Left renal pelvis (tissue), 4 donors: ENCODE measurements at places on chromosomes 16 and 17. TPM values are rescaled to one million over a fixed set of nuclear protein-coding genes. Genes with fewer than 3 reads are reported as not detected.

Gene SCNN1B
- polyA plus RNA-seq: 12.7 TPM

Gene KRTAP3-1
- not detected for polyA plus RNA-seq

Gene UMOD
- 325 TPM for polyA plus RNA-seq

Gene IQCK
- 18.7 TPM for polyA plus RNA-seq

Gene SPN
- polyA plus RNA-seq: 3.4 TPM

Gene TEKT1
- polyA plus RNA-seq: not detected

Gene TBC1D3E
- polyA plus RNA-seq: not detected

Gene CACNB1
- polyA plus RNA-seq: 8.6 TPM

Gene CD79B
- 1.2 TPM for polyA plus RNA-seq

Gene EIF1
- 669 TPM for polyA plus RNA-seq

DNA sequence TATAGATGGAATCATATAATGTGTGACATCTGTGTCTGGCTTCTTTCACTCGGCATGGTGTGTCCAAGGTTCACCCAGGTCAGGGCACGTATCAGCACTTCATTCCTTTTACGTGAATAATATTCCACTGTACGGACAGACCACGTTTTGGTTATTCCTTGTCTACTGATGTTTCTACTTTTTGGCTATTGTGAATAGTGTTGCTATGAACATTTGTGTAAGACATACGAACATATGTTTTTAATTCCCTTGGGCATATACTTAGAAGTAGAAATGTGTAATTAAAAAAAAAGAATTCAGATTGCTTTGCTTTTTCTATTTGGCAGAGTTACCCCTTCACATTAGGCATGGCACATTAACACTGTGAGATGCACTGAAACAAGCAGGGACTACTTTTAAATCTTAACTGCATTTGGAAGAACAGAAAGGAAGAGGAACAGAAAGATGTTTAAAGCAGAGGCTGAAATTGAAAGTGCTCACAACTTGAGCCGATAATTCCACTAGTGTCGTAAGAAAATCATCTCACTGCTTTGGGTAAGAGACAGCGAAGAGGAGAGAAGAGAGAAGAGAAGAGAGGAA, 105.3 kb downstream of the VPS53 start:
- no peak for DNase-seq

GRCh38 chr17:1460233-1460632, 4.2 kb upstream of the CRK start:
- DNase-seq: no peak

DNA sequence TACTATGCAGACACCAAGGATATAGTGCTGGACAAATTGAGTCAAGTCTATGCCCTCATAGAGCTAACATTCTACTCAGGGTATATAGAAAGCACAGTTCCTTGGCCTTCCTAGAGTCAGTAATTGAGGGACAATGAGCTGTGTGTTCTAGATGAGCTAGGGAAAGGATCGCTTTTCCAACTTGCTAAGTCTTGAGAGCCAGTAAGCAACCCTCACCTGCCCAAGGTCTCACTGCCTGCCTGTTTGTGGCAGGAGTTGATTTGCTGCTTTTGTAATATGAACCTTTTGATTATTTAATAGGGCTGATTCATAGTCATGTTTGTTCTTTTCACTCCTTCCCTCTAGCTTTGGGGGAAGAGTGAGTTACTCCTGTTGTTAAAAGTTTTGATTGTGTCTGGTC, 6.5 kb downstream of the DDX42 start:
- no peak for DNase-seq

DNA sequence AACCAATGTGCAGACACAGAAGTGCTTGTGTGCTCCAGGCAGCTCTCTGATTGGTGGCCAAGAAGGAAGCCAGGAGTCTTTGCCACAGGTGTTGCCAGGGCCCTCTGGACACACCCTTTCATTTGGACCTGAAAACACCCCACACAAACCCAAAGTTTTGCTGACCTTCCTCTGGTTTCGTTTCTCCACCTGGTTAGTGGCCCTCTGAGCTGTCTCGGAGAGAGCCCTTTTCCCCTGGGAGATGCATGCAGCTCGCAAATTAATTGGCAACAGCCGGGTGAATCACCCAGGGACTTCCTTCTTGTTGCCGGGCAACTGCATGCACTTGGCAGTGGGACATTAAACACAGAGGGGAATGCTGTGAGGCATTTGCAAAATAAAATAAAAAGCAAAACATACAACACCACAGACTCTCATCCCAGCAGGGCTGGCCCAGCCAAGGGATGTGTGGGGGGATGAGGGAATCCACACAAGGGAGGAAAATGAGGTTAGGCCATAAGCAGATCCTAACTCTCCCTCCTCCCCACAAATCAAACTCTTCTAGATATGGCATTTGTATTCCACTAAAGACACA, 286.6 kb downstream of the SOX9 start:
- DNase-seq: peak; percentile 48

DNA sequence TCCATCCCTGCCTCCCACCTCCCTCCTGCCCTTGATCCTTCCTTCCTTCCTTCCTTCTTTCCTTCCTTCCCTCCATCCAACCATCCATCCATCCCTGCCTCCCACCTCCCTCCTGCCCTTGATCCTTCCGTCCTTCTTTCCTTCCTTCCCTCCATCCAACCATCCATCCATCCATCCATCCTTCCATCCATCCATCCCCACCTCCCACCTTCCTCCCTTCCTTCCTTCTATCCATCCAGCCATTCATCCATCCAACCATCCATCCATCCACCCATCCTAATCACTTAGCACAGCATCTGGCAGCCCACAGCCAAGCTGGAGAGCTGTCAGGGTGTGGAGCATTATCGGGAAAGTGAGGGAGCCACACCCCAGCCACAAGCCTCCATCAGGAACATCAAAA, 54.5 kb downstream of the TK2 start:
- no peak for DNase-seq

DNA sequence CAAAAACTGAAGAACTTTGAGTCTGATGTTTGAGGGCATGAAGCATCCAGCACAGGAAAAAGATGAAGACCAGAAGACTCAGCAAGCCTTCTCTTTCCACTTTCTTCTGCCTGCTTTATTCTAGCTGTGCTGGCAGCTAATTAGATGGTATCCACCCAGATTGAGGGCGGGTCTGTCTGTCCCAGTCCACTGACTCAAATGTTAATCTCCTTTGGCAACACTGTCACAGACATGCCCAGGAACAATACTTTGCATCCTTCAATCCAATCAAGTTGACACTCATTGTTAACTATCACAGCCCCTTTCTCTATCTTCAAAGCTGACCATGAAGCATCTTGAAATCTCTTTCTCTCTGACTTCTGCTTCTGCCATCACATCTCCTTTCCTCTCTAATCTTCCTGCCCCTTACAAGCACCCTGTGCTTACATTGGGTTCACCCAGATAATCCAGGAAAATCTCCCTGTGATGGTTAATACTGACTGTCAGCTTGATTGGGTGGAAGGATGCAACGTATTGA, 115.9 kb upstream of the CDH13 start:
- no peak for DNase-seq

DNA sequence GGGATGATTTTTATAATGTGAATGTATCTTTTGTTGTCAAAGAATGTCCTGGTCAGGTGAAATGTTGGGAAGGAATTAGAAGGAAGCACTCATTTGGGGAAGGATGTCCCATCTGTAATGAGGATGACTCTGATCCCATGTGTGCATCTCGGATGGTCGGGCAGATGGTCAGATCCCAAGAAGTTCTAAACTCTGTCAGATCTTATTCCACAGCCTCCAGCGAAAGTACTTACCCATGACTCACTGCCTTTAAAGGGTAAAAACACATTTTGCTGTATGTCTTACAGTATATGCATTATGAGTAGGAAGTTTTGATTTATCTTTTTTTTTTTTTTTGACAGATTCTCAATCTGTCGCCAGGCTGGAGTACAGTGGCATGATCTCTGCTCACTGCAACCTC, 548 bp upstream of the KRTAP4-11 start:
- DNase-seq: no peak

GRCh38 chr16:22265351-22265750, 31.9 kb upstream of the POLR3E start:
- DNase-seq: no peak

- no peak for DNase-seq
Measured at GRCh38 chr16:49928176-49929041, 72.5 kb upstream of the ZNF423 start.

GRCh38 chr16:4241258-4241927, 487 bp downstream of the SRL start:
- DNase-seq: no peak

DNA sequence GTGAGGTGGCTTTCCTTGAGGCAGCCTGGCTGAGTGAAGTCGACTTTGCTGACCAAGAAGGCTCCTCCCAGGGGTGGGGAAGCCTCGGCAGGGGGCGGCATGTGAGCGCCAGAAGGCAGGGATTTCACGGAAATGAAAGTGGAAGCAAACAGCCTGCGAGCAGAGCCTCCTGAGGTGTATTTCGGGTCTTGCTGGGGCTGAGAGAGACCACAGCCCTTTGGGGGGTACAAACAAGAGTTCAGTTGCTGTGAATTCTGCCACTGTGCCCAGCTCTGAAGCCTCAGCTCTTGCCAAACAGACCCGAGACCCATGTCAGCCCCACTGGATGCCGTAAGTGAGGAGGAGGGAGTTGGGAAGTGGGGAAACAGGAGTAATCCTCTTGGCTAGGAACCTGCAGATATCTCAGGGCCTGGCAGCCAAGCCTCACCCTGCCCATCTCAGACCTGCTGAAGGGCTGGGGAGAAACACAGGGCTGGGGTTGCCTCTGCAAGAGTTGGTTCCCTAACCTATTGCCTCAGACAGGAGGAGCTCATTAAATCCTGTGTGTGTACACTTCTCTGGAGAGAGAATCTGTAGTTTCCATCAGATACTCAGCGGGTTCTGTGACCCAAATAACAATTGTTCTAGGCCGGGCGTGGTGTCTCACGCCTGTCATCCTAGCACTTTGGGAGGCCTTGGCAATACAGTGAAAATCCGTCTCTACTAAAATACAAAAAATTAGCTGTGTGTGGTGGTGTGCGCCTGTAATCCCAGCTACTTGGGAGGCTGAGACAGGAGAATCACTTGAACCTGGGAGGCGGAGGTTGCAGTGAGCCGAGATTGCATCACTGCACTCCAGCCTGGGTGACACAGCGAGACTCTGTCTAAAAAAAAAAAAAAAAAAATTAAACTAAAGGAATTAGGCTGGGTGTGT, at the start of gene IFI35:
Gene IFI35 (plus strand): TSS at position 146 of the 913 bp plus-strand sequence. CDS start 164 bp downstream, at position 310.
- DNase-seq: no peak

GRCh38 chr17:38334480-38335364, 9.0 kb downstream of the GPR179 start:
- DNase-seq: no peak

- DNase-seq: no peak
Measured at GRCh38 chr17:79003661-79004411, 5.7 kb downstream of the CANT1 start.

DNA sequence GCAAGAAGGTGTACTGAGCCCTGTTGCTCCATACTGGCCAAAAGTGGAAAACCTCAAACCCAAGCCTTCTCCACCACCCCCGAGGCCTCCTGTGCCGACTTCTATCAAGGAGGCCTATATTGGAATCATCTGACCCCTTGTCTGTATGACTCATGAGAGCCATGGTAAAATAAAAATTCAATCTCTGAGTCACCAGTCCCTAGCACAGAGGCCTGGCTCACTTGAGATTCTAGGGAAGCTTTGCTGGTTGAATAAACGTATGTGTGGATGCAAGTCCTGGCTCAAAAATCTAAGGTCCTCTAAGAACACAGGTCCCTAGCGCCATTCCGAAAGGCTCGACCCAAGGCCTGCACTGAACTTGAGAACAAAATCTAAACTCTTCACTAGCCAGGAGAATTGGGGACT, 15.0 kb downstream of the NSMCE1 start:
- no peak for DNase-seq

GRCh38 chr17:22517716-22518115, 825.4 kb downstream of the KCNJ18 start:
- no peak for DNase-seq

DNA sequence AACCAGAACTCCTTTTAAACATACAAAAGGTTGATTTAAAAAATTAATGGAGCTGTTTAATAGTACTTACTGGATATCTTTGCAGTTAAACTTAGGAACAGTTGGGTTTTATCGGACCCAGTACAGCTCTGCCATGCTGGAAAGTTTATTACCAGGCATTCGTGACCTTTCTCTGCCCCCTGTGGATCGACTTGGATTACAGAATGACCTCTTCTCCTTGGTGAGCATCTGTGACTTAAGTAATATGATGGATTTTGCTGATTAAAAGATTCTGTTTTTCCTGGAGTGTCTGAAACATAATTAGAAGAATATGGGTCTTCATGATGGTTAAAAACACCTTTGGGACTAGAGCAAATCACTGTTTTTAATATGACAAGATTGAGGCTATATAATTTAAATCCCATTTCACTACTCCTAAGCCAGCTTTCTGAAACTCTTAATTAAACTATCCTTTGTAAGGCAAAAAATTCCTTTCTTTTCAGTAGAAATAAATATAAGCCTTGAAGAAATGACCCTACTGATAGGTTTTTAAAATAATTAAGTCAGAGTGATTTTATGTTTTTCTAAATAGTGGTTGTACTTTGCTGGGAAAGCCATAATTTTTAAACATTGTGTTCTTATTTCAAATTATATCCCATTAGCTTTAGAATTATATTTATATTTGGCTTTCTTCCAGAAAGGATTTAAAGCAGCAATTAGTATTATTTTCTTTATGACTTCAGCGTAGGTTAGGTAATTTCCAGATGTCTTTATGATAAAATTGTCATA, 45.7 kb upstream of the KPNB1 start:
- no peak for DNase-seq

GRCh38 chr16:21989751-21990150, 11.2 kb downstream of the PDZD9 start:
- DNase-seq: no peak

DNA sequence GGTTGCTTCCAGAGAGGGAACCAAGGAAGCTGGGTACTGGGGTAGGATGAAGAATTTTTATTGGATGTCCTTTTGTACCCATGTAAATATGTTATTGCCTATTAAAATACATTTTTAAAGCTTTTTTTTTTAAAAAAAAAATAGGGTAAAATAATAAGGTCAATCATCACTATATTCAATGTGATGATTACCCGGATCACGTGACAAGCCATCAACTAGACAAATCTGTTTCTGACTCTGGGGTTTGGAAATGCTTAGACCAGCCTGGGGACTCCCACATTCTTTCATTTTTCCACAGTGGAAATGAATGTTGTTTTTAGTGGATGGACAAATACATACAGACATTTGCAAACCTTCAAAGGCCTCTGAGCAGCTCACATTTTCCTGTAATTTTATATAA, 79.9 kb upstream of the KIFC3 start:
- no peak for DNase-seq

- no peak for DNase-seq
Measured at GRCh38 chr16:6864244-6864643, 468.4 kb upstream of the RBFOX1 start.

GRCh38 chr16:10362077-10362863, 23.6 kb upstream of the ATF7IP2 start:
- DNase-seq: no peak

- DNase-seq: no peak
Measured at GRCh38 chr17:327971-328370, 24.6 kb downstream of the RPH3AL start.

- no peak for DNase-seq
Measured at GRCh38 chr16:88640498-88641247, 2.3 kb downstream of the IL17C start.

GRCh38 chr16:81546781-81547180, 102.2 kb downstream of the CMIP start:
- peak; percentile 45 for DNase-seq
